ENCODE measurements at places on chromosomes 1 and 21.

- no peak for DNase-seq
Observed at GRCh38 chr1:3164671-3165070, 95.7 kb downstream of the PRDM16 start.

DNA sequence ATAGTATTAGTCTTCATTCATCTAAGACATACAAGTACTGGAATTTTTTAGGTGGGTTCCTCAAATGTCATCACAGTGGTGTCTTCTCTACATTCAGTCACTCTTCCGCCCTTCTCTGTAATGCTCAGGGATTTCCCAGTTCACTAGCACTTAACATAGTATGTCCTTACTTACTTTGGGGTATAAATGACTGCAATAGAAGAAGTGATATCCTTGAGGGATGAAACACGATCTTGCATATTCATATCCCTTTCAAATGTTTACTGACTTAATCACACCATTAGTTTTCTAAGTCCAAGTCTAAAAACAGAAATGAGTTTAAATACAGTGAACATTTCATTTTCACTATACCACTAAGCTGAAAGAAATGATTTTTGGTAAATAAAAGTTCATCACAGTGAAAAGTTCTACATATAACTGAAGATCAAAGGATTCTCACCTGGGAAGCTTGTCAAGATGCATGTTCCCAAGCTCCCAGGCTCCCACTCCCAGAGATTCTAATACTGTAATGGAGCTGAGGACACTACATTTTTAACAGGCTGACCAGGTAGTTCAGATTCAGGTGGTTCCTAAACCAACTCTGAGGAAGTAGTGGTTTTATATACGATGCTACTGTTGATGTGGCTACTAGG is 29.7 kb downstream of the MRPL39 start:
- DNase-seq = no peak

DNA sequence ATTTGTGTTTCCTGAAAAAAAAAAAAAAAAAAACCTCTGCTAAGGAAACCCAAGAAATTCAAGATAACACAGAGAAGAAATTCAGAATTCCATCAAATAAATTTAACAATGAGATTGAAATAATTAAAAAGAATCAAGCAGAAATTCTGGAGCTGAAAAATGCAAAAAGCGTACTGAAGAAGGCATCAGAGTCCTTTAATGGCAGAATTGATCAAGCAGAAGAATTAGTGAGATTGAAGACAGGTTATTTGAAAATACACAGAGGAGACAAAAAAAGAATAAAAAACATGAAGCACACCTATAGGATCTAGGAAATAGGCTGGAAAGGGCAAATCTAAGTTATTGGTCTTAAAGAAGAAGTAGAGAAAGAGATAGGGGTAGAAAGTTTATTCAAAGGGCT is 38.2 kb downstream of the NME7 start:
- no peak for DNase-seq

DNA sequence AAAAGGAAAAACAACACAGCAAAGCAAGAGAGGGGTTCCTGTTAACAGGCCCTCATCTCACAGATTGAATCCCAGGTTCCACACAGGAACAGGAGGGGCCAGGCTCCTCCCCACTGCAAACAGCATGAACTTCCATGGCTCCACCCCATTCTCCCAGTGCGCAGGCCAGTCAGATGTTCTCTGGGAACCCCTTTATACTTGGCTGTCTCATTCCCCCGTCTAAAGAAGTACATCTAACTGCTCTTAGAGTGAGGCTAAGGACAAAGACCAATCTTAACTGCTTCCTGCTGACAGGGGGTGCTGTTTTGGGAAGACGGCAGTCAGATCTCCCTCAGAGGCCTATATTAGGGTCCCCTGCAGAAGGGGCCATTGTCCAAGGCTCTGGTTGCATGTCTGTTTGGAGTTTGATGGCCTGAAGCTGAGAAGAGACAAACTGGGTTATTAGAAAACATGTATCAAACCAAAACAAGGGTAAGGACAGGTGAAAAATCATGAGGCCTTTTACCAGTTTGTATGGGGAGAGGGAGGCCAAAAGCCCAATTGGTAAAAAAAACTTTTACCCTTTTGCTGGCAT is 10.5 kb upstream of the NASP start:
- DNase-seq = no peak

DNA sequence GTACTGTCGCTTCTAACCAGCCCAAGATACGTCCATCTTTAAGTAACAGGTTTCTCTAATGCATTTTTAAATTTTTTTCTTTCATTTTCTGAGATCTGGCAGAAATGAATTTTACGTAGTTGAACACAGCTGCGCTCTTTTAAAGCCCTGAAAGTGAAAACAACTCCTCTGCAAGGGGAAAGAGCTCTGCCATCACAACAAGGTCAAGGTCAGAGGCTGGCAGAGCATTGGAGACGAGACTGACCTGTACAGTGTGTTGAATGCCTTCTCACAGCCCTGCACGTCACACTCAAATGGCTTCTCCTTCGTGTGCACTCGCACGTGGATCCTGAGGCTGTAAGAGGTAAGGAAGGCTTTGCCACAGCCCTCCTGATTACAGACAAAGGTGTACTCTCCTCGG is 19.7 kb downstream of the MTF1 start:
- no peak for DNase-seq

- no peak for DNase-seq
Observed at GRCh38 chr1:3053366-3053980, 15.5 kb upstream of the PRDM16 start.

GRCh38 chr1:37811027-37811655 is 3.1 kb upstream of the YRDC start:
- DNase-seq = peak; percentile 76

GRCh38 chr21:34289856-34290255 is 74.0 kb upstream of the KCNE2 start:
- DNase-seq = no peak

GRCh38 chr1:164618202-164618564 is 59.2 kb downstream of the PBX1 start:
- DNase-seq = no peak

DNA sequence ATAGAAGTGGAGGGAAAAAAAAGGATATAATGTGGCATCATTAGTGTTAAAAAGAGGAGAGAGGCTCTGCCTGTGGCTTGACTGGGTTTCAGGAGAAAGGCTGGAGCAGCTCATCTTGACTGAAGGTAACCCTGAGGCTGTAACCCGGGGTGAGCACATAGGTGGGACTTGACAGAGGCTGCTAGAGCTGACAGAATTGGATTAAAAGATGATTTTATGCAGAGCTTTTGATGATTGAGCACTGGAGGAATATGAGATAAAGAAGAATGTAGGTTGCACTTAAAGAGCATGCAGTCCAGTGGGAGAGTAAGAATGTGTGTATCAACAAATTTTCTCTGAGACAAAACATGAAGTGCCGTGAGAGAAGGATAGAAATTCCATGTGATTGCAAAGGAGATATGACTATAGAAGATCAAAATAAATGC is 17.3 kb downstream of the LAMC1 start:
- no peak for DNase-seq

DNA sequence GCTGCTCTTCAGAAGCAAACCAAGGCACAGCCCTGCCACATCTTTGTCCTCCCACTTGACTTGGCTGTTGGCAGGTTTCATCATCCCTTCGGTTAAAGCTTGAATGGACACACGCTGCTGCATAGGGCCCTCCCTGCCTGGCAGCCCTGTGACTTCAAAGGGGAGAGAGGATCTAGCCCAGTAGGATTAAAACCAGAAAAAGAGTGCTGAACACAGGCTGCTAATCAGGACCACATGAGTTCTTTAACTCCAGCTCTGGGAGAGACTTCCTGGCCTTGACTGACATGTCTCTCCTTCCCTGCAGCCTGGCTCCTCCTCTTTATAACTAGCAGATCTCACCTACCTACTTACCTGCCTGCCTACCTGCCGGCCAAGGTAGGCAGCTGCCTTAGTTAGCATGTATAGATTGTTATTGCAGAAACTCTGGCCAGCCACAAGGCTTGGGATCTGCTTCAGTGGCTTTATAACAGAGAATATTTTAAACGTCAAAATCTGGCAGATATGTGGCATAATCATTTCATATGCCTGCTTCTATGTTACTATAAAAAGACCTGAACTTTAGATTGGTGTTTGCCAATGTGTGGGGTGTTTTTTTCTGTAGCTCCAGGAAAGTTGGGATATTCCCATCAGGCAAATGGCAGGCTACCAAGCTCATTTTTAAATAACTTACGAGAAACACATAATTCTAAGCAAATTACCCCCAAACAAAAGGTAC is 49.4 kb downstream of the ERG start:
- no peak for DNase-seq

GRCh38 chr1:233409540-233409939 is 82.0 kb downstream of the MAP3K21 start:
- no peak for DNase-seq

DNA sequence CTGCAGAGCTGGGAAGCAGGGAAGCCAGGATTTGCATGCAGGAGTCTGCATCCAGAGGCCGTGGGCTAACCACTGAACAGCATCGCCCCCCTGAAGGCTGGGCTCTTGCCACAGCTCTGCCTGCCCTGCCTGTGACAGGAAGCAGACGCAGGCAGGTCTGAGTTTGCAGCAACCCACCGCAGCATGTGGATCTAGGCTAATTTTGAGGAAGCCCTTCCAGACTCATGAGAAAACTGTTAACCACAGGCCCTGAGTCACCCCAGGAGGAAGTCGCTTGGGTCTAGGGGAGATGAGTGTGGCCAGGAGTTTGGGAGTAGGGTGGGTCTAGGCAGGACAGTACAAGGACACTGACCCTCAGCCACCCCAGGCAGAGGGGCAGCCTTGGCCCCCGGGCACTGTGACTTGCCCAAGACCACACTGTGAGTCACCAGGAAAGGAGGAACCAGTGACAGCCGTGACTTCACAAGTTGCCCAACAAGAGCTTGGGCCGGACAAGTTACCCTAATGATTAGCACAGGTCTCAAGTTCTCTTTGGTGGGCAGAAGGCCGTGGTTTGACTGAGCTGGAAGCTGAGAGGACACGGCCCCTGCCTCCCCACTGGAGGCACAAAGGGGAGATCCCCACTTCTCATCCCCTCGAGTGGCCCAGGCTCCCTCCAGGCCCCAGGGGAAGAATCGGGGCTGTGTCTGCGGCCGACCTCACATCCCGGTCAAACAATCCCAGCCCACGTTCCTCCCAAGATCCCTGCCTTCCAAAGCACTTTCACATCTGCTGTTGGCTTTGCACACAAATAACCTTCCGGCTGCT is 826 bp downstream of the LAPTM5 start:
- DNase-seq = peak; percentile 68
